Neural crest cell (in vitro differentiated cells): ENCODE measurements at places on chromosomes 4 and X. TPM values are rescaled to one million over a fixed set of nuclear protein-coding genes. Genes with fewer than 3 reads are reported as not detected.
A peak's percentile ranks its signal among the peaks of the same experiment; 100 is the strongest.

Gene TMA16
- 43.9 and 48.1 TPM in 2 replicates for total RNA-seq

DNA sequence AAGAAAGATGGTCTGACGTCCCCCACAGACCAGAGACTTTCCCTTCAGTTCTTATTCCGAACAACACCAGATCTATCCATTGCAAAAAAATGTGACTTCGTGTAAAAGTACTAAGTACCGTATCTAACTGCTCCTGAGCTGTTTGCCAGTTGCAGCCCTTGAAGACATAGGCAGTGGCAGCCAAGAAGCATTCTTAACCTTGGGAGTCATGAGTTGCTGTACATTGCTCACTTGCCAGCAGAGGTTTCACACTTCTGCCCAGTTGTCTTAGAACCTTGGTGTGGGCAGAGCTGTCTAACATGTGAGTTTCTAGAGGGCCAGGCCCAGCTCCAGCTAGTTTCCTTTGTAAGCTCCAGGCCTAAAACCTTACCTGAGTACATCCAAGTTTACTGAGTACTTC is 10.5 kb upstream of the CHRDL1 start:
- no peak overlapping the region for H3K27ac ChIP-seq
- H3K4me3 ChIP-seq = no peak overlapping the region
- DNase-seq = no peak
- H3K27me3 ChIP-seq = no peaks in the 10 kb centered on the region
- H3K4me1 ChIP-seq = peaks cover 5% of the 10 kb centered on the region

Gene WDFY3
- total RNA-seq = 53.5 and 68.2 TPM in 2 replicates

Gene PLP1
- 265 and 288 TPM in 2 replicates for total RNA-seq

DNA sequence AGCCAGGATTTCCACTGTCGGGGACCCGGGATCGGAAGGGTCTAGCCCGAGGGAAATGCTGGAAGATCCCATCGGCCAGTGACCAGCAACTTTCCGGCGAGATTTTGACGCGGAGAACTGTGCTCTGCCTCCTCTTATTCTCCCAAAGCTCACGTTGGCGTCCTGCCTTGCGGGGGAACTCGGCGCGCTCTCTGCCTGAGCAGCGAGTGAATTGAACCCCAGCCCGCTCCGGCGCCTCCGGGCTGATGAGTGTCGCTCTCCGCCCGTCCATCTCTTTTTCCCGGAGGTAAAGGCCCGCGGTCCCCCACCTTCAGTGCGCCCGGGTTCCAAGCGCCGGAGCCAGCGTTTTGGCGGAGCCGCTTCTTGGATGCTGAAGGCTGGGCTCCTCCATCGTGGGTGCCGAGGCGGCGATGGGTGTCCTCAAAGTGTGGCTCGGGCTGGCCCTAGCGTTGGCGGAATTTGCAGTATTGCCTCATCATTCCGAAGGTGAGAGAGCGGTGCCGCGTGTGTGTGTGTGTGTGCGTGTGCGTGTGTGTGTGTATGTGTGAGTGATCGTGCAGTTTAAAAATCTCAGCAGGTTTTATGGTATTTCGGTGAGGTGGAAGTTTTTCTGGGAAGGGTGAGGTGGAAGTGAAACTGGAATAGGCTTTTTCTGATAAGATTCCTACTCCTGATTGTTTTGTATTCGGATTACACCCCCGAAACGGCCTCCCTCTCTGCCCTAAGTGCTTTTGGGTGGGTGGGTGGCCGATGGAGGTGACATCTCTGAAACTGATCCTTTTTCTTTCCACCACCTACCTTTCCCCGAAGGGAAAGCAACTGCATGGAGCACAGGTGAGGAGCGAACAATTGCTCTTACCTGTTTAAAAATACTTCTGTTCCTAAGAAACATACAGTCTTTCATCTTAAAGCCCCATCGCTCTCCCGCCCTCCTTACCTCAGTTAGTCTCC is 752 bp downstream of the FRAS1 start:
- no peak overlapping the region for H3K27ac ChIP-seq
- DNase-seq = peak; percentile 38
- H3K27me3 ChIP-seq = peaks cover 34% of the 10 kb centered on the region
- H3K4me3 ChIP-seq = peak overlapping the region; percentile 91
- H3K36me3 ChIP-seq = no peaks in the 10 kb centered on the region

Gene MAGEA12
- not detected in 2 replicates for total RNA-seq

DNA sequence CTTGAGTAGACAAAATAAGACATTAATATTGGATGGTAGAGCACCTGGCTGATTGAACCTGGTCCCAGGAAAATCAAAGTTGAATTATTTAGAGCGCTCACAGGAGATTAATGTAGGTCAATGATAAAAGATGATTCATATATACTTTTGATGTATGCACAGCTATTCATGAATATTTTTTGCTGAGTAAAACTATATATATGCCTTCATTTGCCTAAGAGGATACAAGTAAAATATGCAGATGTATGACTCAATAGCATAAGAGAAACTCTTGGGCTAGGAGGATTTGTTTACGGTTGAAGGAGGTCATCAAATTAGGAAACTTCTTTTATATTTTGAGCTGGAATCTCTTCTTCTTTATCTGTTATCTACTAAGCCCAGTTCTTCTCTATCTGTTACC is 202.7 kb upstream of the HS3ST1 start:
- H3K27ac ChIP-seq = no peak overlapping the region
- DNase-seq = no peak
- H3K4me3 ChIP-seq = no peak overlapping the region
- no peaks in the 10 kb centered on the region for H3K36me3 ChIP-seq

DNA sequence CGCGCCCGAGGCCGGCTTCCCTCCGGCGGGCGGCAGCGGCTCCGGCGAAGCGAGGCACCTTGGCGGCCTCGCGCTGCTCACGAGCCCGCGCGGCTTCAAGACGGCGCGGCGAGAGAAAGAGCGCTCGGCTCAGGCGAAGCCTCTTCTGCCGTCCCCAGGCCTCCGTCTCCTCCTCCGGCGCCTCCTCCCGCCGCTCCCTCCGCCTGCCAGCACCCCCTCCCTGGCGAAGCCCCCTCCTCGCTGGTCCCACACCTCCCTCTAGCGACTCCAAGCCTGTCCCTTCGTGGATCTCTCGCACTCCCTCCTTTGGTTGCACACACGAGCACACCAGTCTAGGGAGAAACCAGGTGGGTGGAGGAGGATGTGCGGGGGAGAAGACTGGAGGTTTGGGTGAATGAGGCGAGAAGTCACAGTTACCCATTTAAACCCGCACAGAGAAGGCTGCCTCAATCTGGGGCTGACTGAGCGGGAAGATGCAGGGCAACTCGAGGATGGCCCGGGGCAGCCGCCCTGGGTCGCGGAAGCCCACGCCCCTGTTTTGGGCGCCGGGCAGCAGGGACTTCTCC is at the start of gene CAMK2D:
TSS of gene CAMK2D (minus strand) at position 119 of the 566 bp plus-strand sequence. CDS start 670 bp downstream, outside the sequence.
- H3K36me3 ChIP-seq = no peaks in the 10 kb centered on the region
- H3K27ac ChIP-seq = peak within 1 kb of the TSS; percentile 99
- no peaks in the 10 kb centered on the region for H3K27me3 ChIP-seq
- peaks cover 41% of the 10 kb centered on the region for H3K4me1 ChIP-seq
- peak within 1 kb of the TSS; percentile 98 for H3K4me3 ChIP-seq

DNA sequence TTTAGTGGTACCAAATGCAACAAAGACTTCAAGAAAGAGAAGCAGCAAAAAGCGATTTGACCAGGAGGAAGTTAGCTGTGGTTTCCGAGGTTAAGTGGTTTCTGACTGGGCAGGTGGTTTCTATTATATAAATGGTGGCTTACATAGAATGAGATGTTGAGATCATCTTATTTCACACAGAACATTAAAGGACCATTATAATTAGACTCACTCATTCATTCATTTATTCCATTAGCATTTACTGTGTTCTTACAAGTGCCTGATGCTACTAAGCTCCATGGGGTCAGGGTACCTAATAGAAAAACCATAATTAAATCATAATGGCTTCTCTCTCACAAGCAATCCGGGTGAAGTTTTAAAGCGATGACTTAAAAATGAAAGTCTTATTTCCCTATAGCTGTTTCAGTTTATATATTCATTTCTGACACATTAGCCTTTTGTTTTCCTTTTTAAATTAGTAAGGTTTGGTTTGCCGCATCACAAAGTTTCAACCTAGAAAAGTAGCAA is 10.6 kb downstream of the TSPAN6 start:
- DNase-seq = no peak
- peaks cover 13% of the 10 kb centered on the region for H3K36me3 ChIP-seq
- H3K4me1 ChIP-seq = peaks cover 14% of the 10 kb centered on the region
- H3K27me3 ChIP-seq = no peaks in the 10 kb centered on the region
- no peak overlapping the region for H3K27ac ChIP-seq

Gene GAGE12H
- total RNA-seq = not detected in 2 replicates

DNA sequence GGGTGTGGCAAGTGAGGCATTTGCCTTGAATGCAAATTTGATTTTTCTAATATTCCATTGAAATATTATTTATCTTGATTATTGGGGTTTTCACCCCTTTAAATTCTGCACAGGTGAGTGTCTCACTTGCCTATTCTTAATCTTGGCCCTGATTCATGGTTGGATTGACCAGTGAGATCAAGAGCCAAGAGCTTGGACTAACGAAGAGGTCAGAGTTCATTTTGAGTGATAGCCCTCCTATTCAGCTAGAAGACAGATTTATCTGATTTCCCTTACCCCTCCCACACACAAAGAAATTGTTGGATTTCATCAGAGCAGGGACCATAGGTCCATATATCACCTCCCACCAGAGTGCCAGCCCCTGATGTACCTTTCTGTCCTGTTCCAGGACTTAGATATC is 11.6 kb upstream of the ACOT9 start:
- peaks cover 3% of the 10 kb centered on the region for H3K4me1 ChIP-seq
- no peak for DNase-seq
- H3K4me3 ChIP-seq = no peak overlapping the region
- H3K36me3 ChIP-seq = no peaks in the 10 kb centered on the region
- no peaks in the 10 kb centered on the region for H3K27me3 ChIP-seq
- H3K27ac ChIP-seq = no peak overlapping the region
